Activated T-cell treated with anti-CD3 and anti-CD28 coated beads, Interleukin-2, amount 50 U/mL, for 72 hours (primary cell): ENCODE measurements at places on chromosomes 5 and 9.

DNA sequence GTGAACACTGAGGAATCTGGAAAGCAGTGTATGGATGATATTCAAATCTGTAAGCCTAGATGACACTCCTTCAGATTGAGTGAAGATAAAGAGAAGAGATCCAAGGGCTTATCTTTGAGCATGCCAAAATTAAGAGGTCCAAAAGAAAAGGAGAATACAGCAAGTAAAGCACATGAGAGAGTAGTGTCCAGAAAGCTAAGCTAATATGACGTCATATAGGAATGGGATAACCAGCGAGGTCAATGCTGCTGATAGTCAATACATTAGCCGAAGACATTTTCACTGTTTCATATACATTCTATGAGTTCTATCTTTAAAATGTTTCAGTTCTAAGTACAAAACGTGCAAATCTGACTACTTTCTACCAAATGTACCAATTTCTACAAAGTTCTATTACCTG lies 975.8 kb downstream of the TLE4 start:
- DNase-seq: no peak

- no peak for DNase-seq
These were observed 29.3 kb downstream of the RASGEF1C start for GRCh38 chr5:180179442-180180420.

DNA sequence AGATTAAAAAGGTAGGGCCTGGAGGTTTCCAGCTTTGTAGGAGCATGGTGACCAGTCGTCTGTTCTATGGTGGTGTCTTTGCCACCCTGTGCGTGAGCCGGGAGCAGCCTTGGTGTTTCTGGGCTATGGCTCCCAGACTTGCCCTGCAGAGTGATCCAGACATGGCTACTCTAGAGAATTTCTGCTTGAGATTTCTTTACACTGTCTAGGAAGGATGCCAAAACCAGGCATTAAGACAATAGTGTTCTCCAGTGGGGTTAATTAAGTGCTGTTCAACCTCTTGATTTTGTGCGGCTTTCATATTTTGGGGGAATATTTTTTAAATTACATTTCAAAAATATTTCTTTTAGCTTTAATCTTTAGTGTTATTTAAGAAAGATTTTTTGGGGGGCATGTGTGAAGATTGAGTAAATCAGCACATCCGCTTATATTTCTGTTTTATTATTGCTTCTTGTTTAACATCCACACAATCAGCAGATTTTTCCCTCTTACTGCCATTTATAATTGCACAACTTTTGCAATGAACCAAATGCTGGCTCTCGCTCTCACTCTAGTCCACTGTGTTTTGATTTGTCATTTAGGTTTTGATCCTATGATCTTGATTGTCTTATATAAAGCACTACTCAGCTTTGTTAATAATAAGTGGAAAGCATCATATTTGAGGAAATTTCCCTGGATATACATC lies 110.5 kb downstream of the RASGRF2 start:
- DNase-seq: no peak

GRCh38 chr9:112605518-112605917 lies 112.4 kb downstream of the INIP start:
- no peak for DNase-seq

DNA sequence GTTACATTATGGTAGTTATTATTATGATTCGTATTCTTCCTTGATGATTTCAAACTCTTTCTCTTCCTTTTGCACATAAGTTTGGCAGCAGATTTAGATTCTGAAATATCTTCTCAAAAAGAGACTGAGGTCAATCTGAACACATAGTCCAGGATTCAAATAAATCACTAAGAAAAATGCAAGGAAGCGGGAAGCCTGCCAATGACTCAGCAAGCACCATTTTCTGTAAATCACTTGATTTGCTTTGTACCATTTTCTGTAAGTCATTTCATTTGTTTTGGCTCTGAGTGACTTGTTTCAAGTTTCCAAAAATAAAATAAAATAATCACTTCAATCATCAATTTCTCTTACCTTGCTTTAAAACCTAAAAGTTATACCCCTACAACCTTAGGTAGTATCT lies 24.6 kb upstream of the GLIS3 start:
- DNase-seq: no peak

DNA sequence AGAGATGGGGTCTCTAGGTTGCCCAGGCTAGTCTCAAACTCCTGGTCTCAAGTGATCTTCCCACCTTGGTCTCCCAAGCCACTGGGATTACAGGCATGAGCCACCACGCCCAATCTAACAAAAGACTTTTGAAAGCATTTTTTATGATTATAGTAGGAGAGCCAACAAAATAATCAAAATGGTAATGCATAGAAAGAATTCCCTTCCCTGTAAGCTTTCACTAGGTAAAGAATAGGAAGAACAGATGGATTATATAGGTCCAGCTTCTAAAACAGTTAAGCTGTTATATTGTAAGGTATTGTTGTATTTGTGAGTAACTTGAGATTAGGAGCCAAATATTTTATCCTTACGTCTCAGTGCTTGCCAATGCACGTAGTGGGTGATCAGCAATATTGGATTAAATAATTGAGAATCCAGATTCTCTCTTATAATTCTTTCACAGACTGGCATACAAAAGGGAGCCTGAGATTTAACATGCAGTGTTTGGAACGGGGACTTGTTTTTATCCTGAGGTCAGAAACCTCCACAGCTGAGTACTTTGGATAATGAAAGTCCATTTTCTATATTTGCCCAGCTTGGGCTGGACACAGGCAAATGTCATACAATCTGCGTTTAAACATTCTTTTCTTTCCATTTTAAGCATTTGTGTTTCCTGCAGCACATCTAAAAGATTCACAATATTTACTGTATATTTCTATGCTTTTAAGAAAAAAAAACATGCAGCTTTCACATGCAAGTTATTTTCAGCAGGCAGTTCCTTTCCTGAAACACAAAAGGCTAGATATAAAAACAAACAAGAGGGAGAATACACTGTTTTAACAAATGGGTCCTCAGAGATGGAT lies 238.4 kb downstream of the ARRDC3 start:
- DNase-seq: no peak

DNA sequence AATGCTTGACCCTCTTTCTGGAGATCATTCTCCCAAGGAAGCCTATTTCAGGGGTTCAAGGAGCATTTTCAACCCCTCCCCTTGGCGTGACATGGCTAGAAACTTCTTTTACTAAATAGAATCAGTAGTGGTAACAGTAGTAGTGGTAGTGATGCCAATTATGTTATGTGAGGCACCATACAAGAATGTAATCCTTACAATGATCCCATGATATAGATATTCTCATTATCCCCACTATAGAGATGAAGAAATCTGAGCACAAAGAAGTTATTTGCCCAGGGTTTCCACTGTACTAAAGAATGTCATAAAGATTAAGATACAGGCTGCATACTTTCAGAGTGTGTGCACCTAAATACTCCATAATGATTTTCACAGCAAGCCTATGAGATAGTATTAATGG lies 155.4 kb upstream of the CLINT1 start:
- DNase-seq: no peak

GRCh38 chr5:149240354-149240998 lies 31.2 kb upstream of the AFAP1L1 start:
- peak; percentile 87 for DNase-seq

DNA sequence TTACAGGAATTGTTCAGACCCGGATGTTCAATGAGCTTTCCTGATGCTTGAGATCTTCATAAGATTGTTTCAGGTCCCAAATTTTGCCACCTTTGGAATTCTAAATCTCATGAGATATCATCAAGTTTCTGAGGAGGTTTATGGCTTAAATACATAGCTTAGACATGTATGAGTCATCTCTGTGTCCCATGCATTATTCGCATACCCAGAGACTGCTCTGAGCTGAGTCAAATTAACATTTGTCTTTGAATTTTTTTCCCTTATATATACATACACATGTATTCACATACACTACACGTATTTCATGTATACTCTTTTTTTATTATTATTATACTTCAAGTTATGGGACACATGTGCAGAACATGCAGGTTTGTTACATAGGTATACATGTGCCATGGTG lies 744.6 kb downstream of the BRINP1 start:
- no peak for DNase-seq

- DNase-seq: no peak
These were observed 30.5 kb upstream of the ZSWIM6 start for GRCh38 chr5:61301341-61302199.

DNA sequence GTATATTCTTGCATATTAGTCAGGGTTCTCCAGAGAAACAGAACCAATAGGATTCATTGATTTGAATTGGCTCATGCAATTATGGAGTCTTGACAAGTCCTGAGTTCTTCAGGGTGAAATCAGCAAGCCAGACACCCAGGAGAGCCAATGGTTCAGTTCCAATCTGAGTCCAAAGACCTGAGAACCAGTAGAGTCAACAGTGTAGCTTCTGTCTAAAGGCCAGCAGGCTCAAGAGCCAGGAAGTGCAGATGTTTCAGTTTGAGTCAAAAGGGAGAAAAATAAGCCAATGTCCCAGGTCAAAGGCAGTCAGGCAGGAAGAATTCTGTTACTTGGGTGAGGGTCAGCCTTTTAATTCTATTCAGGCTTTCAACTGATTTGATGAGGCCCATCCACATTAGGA lies 37.8 kb upstream of the ANKRD34B start:
- DNase-seq: no peak

DNA sequence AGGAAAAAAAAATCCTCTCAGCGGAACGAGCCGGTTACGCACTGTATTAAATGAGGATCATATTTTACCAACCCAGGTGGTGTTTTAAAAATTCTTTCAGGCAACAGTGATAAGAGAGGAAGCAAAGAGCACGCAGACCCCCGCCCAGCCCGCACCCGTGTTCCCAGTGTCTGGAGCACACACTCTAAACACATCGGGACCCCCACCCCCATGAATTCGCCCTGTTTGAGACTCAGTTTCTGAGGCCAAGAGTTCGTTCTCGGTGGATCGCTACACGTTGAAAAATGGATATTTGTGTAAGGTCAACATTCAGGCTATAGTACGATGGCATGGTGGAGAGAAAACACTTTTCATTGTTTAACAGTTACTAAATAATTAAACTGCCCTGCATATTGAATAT lies 196.3 kb downstream of the MEF2C start:
- no peak for DNase-seq

DNA sequence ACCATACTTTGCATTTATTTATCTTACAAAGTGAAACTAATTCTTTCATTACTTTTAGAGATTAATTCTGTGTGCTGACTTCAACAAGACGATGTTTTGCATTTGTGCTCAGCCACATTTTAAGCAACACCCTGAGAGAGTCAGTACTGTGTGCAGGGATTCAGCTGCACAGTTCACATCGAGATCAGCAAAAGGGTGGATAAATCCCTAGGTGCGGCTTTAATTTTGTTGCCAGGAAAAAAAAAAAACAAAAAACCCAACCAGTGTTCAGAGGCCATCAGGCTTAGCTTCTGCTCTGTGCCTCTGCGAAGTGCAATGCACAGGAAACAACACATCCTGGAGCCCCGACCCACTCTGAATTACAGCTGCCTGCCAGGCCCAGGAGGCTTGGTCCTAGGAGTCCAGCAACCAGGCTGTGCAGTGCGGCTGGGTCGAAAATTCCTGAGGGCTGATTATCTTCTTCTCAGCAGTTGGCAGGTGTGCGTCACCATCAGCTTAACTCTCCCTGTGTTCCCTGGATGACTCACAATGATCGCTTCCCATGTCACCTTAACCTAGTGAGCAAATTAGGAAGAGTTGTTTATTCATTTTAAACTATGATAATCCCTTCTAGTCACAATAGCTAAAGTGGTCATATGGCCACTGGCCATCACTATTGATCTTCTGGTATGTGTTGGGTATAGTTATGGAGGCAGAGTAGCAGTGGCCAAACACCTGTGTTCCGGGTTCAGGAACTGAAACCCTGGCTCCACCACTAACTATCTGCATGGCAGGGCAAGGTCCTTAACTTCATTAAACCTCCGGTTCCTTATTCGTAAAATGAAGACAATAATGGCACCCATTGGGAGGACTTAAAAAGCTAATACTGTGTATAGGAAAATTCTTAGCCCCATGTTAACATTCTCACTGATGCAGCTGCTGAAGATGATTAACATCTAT lies 31.2 kb upstream of the NDUFB6 start:
- DNase-seq: no peak

DNA sequence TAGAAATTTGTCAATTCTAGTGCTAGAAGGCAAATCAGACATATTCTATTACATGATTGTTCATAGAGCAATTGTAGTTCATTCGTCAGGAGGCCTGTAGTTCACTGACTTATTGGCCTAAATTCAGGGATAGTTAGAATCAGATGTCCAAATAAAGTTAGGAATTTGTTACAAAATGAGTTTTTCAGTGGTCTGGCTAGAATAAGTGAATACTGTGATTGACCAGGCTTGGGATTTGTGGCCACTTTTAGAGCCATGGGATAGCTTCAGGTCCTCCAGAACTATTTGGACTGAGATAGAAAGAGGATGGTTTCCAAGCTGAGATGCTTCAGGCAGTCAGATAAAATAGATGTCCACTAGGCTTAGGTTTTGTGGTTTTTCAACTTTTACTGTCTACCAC lies 199.1 kb upstream of the MPDZ start:
- no peak for DNase-seq

DNA sequence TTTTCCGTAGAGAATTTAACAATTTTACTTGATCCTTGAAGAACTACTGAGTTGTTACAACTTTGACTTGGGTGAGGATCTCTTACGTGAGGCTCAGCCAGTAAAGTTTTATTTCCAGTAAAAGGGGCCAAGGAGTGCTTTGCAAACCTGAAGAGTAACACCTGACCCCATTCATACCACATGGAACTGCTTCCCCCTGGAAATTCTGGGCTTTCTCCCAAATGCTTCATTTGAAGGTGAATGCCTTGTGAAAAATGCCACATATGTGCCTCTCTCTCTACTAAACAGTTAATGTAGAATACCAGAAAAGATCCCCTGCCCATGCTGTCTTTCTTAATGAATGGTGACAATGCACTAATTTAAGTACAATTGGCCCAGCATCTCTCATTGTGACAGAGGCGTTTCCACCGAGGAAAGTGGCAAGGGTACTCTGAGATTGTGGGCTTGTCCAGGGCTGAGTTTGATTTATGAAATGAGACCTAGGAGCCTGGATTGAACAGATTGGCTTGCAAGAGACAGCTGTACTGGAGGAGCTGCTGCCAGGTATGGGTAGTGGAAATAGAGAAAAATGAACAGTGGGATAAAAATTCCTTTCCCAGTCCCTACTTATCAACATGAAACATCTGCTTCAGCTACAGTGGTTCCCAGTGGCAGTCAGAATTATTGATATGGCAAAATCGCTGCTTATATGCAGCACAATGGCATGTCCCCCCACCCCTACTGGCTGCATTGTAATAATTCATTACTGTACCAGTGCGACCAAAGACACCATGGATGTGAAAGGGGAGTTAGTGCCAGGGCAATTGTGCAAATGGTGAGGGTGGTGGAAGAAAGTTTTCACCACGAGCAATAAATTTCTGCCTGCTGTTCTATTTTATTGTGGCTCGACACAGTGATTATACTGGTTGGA lies 843.7 kb upstream of the WWC1 start:
- no peak for DNase-seq
